Activated T-helper 1 cell treated with anti-CD3 and anti-CD28 coated beads, Interleukin-12 subunit alpha, Interleukin-12 subunit beta, Interleukin-2, Interleukin-4 antibody, amounts not matched to agents 30 ng/mL and 10 ng/mL and 1 ng/mL, durations not matched to agents 14 hours and 24 hours and 36 hours (primary cell): ENCODE measurements at places on chromosomes 12 and 14. TPM values are rescaled to one million over a fixed set of nuclear protein-coding genes. Genes with fewer than 3 reads are reported as not detected.

Gene PABPN1
- total RNA-seq = 252 and 266 TPM in 2 replicates

- H3K36me3 ChIP-seq = no peaks in the 10 kb centered on the region
- no peaks in the 10 kb centered on the region for H3K27me3 ChIP-seq
- no peaks in the 10 kb centered on the region for H3K4me1 ChIP-seq
- DNase-seq = no peak
- H3K27ac ChIP-seq = no peak overlapping the region
- no peak overlapping the region for H3K4me3 ChIP-seq
Observed at GRCh38 chr14:40618225-40618898, 988.3 kb upstream of the LRFN5 start.

Gene SCN8A
- 0.15 and 0.26 TPM in 2 replicates for total RNA-seq

Gene MYL2
- not detected in 2 replicates for total RNA-seq

Gene ALDH1L2
- 1.1 and 1.5 TPM in 2 replicates for total RNA-seq

- H3K27ac ChIP-seq = no peak overlapping the region
- DNase-seq = no peak
- no peak overlapping the region for H3K4me3 ChIP-seq
- no peaks in the 10 kb centered on the region for H3K27me3 ChIP-seq
- H3K4me1 ChIP-seq = no peaks in the 10 kb centered on the region
Observed at GRCh38 chr12:113803759-113804140, 162.4 kb downstream of the RBM19 start.

- no peak for DNase-seq
- H3K4me3 ChIP-seq = no peak overlapping the region
- H3K27ac ChIP-seq = no peak overlapping the region
- no peaks in the 10 kb centered on the region for H3K4me1 ChIP-seq
- no peaks in the 10 kb centered on the region for H3K36me3 ChIP-seq
Observed at GRCh38 chr12:58249610-58250009, 308.2 kb downstream of the ATP23 start.

Gene CLEC2D
- 371 and 395 TPM in 2 replicates for total RNA-seq

DNA sequence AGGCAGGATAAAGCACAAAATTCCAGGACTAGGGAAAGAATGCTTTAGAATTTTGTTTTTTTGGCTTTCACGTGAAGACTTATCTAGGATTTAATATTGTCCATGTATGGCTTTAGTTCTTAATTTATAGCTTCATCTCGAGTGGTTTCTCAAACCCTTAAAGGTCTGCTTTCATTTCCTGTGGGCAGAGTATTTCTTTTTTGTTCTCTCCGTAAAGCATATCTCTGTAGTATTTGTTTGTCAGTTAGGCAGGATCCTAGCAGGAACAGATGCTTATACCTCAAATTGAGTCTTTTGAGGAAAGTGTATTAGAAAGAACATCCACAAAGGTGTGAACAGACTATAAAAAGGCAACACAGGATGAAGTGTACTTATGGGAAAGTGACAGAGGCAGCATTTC lies 697.1 kb upstream of the SEL1L start:
- no peaks in the 10 kb centered on the region for H3K36me3 ChIP-seq
- H3K4me1 ChIP-seq = no peaks in the 10 kb centered on the region
- H3K4me3 ChIP-seq = no peak overlapping the region

Gene KRT75
- not detected in 2 replicates for total RNA-seq

Gene IAPP
- not detected in 2 replicates for total RNA-seq

Gene CATSPERB
- total RNA-seq = 1.5 and 2.2 TPM in 2 replicates

- H3K27ac ChIP-seq = no peak overlapping the region
- H3K4me3 ChIP-seq = no peak overlapping the region
- peaks cover 15% of the 10 kb centered on the region for H3K36me3 ChIP-seq
- DNase-seq = no peak
- peaks cover 34% of the 10 kb centered on the region for H3K4me1 ChIP-seq
- H3K27me3 ChIP-seq = no peaks in the 10 kb centered on the region
Observed at GRCh38 chr12:68893201-68893600, 39.8 kb downstream of the CPM start.

- no peak overlapping the region for H3K4me3 ChIP-seq
- H3K4me1 ChIP-seq = no peaks in the 10 kb centered on the region
- no peak overlapping the region for H3K27ac ChIP-seq
- DNase-seq = no peak
Observed at GRCh38 chr12:116301621-116302020, 24.1 kb upstream of the MED13L start.

Gene JAG2
- total RNA-seq = 6.5 and 7.4 TPM in 2 replicates

Gene TSPAN8
- not detected in 2 replicates for total RNA-seq

Gene CEBPE
- total RNA-seq = not detected in 2 replicates

Gene RNASE1
- not detected in 2 replicates for total RNA-seq

- H3K27ac ChIP-seq = no peak overlapping the region
- peaks cover 12% of the 10 kb centered on the region for H3K27me3 ChIP-seq
- no peaks in the 10 kb centered on the region for H3K36me3 ChIP-seq
Observed at GRCh38 chr12:15672671-15673270, 116.4 kb downstream of the EPS8 start.

GRCh38 chr12:110228756-110229155 lies 52.3 kb upstream of the ATP2A2 start:
- H3K4me1 ChIP-seq = no peaks in the 10 kb centered on the region
- no peaks in the 10 kb centered on the region for H3K36me3 ChIP-seq
- H3K27ac ChIP-seq = no peak overlapping the region
- H3K4me3 ChIP-seq = no peak overlapping the region
- DNase-seq = no peak
- H3K27me3 ChIP-seq = peaks cover 7% of the 10 kb centered on the region

DNA sequence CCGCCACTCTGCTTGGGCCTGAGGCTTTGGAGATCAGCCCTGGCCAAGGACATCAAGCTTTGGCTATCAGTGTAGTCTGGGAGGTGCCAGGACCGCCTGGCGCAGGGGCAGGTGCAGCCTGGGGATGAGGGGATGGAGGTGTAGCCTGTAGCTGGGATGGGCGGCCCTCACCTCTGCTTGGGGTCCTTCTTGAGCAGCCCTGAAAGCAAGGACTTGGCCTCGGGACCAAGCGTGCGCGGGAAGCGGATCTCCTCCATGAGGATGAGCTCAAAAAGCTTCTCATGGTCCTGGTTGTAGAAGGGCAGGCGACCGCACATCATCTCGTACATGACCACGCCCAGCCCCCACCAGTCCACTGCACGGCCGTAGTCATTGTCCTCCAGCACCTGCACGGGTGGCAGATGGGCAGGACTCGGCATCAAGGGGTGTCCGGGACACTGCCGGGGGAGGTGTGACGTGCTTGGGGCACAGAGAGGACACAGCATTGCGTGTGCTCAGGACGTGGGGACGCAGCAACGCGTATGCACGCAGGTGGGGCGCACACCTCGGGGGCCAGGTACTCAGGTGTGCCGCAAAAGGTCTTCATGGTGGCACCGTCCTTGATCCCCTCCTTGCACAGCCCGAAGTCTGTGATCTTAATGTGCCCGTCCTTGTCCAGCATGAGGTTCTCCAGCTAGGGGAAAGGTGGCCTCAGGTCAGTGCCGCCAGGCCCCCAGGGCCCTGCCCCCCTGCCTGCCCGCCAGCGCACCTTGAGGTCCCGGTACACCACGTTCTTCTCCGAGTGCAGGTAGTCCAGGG lies 20.0 kb downstream of the SIVA1 start:
- no peaks in the 10 kb centered on the region for H3K27me3 ChIP-seq
- DNase-seq = no peak
- H3K4me3 ChIP-seq = no peak overlapping the region
- H3K4me1 ChIP-seq = no peaks in the 10 kb centered on the region

Gene CELA1
- total RNA-seq = not detected in 2 replicates

GRCh38 chr12:126856958-126857357 lies 1410.0 kb upstream of the TMEM132C start:
- no peak overlapping the region for H3K4me3 ChIP-seq
- no peaks in the 10 kb centered on the region for H3K36me3 ChIP-seq
- H3K4me1 ChIP-seq = no peaks in the 10 kb centered on the region
- no peaks in the 10 kb centered on the region for H3K27me3 ChIP-seq
- H3K27ac ChIP-seq = no peak overlapping the region
- no peak for DNase-seq

DNA sequence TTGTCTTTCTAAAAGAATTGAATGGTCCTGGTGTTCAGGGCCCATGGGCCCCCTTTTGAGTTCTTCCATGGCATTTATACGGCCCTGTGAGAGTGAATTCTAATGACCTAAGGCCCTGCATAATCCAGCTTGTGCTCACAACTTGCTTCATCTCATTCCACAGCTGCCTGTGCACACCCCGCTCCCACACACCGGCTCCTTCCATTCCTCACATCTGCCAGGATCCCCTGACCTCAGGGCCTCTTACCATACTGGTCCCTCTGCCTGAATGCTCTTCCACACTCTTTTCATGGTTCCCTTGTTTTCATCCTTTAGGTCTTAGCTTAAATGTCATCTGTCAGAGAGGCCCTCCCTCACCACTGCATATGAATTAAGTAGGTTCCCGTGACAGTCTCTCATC lies 49.5 kb upstream of the EGLN3 start:
- H3K36me3 ChIP-seq = peaks cover 12% of the 10 kb centered on the region
- no peak overlapping the region for H3K4me3 ChIP-seq
- DNase-seq = no peak

Gene P2RX7
- total RNA-seq = 7.3 and 8.0 TPM in 2 replicates

- peaks cover 15% of the 10 kb centered on the region for H3K36me3 ChIP-seq
- H3K4me3 ChIP-seq = no peak overlapping the region
- no peaks in the 10 kb centered on the region for H3K4me1 ChIP-seq
- no peaks in the 10 kb centered on the region for H3K27me3 ChIP-seq
- no peak for DNase-seq
Observed at GRCh38 chr12:12853435-12853834, 37.9 kb upstream of the GPRC5A start.

DNA sequence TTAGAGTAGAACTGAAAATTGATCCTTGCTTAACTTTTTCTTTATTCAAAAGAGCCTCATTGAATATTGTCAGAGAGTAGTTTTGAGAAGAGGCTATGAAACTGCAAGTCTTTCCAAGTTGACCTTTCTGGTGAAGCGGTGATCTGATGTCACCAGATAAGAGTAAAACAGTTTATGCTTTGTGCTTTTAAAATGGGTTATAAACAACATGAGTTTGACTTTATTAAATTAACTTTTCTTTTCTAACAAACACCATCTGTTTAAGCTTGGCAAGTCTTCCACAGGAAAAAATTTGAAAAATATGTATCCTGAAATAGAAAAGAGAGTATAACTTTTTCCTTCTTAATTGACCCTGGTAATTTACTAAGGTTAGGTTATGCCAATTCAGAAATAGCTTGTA lies 408.7 kb upstream of the NOVA1 start:
- H3K27ac ChIP-seq = no peak overlapping the region
- H3K4me3 ChIP-seq = no peak overlapping the region
- H3K27me3 ChIP-seq = no peaks in the 10 kb centered on the region

DNA sequence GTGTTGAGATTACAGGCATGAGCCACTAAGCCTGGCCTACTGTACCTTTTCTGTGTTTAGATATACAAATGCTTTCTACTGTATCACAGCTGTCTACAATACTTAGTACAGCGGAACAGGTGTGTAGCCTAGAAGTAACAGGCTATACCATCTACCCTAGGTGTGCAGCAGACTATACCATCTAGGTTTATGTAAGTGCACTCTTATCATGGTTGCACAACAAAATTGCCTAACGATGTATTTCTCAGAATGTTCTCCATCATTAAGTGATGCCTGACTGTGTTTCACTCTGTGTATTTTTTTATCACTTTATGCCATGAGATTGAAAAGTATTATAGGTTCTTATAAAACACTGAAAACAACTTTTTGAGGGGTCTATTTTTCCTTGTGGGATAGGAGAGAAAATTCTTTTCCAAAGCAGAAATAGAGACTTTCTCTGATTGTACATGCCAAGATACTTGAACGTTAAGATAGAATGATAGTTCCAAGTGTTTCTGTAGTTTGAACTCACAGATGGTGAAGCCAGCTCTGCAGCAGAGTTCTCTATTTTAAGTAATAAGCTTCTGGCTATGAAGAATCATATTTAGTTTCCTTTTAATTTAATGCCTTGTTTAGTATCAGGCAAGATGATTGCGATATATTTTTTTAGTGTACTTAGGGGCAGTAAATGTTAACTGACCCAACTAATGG lies 17.0 kb downstream of the TMPRSS12 start:
- H3K27ac ChIP-seq = no peak overlapping the region
- no peaks in the 10 kb centered on the region for H3K4me1 ChIP-seq
- H3K4me3 ChIP-seq = no peak overlapping the region
- H3K27me3 ChIP-seq = peaks cover 3% of the 10 kb centered on the region

GRCh38 chr12:27965411-27965810 lies 7.1 kb downstream of the PTHLH start:
- H3K4me1 ChIP-seq = peaks cover 13% of the 10 kb centered on the region
- peaks cover 66% of the 10 kb centered on the region for H3K27me3 ChIP-seq
- no peak overlapping the region for H3K27ac ChIP-seq
- DNase-seq = no peak
- peaks cover 2% of the 10 kb centered on the region for H3K36me3 ChIP-seq

Gene PRH2
- not detected in 2 replicates for total RNA-seq

Gene CAPS2
- 1.1 and 1.2 TPM in 2 replicates for total RNA-seq

DNA sequence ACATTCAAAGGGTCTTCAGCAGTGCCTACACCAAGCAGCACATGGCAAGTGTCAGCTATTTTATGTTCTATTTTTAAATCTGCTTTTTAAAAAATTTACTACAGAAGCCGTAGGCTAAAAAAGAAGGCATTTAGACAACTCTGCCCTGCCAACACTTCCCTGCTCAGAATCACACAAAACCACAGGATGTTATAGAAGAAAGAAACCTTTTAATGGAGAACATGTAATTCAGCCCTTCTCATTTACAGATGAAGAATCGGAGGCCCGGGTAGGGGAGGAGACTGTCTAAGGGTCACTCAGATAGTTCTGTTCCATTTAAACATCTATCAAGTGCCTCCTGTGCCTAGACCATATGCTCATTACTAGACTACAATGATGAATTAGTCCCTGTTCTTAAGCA lies 171.8 kb upstream of the NTF3 start:
- no peaks in the 10 kb centered on the region for H3K27me3 ChIP-seq
- H3K4me3 ChIP-seq = no peak overlapping the region
- H3K36me3 ChIP-seq = no peaks in the 10 kb centered on the region
- no peak for DNase-seq
- no peaks in the 10 kb centered on the region for H3K4me1 ChIP-seq
- H3K27ac ChIP-seq = no peak overlapping the region

Gene SLC39A2
- 0.24 and 0.36 TPM in 2 replicates for total RNA-seq

DNA sequence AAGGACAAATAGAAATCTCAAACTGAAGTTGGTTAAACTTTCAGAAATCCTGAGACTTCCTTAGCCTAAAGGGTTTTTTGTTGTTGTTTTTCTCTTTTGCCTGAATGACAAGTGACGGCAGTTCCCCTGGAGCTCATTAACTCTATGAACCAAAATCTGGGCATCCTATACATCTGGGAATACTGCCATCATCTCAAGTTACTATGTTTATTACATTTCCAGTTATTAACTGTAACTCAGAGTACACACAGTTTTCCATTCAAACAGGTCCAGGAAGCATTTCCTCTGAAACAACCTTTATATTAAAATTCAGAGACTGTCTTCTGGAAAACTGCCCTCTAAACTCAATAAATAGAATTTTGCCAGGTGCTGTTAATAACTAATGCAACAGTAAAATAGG lies 55.6 kb upstream of the CDKL1 start:
- peaks cover 37% of the 10 kb centered on the region for H3K36me3 ChIP-seq
- DNase-seq = no peak
- H3K4me3 ChIP-seq = no peak overlapping the region
- no peak overlapping the region for H3K27ac ChIP-seq
- H3K4me1 ChIP-seq = no peaks in the 10 kb centered on the region
